ENCODE measurements at places on chromosomes 1 and 21.
A peak's percentile ranks its signal among the peaks of the same experiment; 100 is the strongest.

- DNase-seq = no peak
Observed at GRCh38 chr1:226605318-226605950, 56.9 kb downstream of the STUM start.

DNA sequence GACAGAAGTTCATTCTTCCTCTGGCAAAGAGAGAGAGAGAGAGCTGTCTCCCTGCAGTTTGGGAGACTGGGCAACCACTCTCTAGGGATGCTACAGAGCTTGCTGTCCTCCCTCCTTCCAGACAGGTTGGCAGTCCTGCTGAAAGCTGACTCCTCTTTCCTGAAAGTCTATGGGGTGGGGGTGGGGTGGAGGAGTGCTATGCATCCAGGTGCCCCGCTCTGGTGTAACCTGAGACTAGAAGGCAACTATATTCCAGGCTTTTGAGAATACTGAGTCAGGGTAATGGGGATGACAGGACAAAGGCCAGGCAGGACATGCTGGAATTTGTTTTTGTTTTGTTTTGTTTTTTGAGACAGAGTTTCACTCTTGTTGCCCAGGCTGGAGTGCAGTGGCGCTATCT, 55.4 kb downstream of the OPTC start:
- no peak for DNase-seq

- DNase-seq = no peak
Observed at GRCh38 chr21:40882192-40882915, 35.4 kb upstream of the DSCAM start.

- peak; percentile 29 for DNase-seq
Observed at GRCh38 chr1:198556971-198557370, 16.5 kb upstream of the ATP6V1G3 start.

DNA sequence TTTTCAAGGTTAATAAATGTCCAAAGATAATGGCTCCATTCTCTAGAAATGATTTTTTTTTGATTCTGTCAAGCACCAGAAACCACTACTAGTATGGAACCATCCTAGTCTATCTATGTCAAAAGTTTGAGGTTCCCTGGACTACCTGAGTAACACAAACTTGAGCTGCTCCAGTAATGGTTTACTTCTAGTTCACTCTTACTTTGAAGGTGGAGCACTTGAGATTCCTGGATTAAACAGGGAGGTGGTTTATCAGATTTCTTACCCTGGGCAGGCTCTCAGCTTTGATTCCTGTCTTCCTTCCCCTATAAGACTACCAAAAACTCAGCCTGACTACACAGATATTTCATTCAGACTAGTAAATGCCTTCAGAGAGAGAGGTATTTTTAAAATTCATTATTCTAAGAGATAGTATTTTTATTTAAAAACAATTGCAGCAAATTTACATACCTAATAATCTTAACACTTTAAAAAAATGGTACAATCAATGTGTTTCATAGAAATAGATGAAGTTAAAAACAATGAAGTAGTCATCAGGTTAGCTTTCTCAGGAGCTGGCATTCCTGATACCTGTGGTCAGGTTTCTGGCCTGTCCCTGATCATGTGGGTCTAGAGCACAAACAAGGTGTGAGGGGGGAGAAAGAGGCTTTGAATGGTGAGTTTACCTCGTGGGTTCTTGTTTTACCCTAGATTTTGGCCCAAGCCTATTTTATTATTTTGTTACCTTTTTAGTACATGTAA, 23.4 kb downstream of the PHC2 start:
- no peak for DNase-seq

GRCh38 chr1:1315435-1315954, 7.1 kb downstream of the PUSL1 start:
- DNase-seq = no peak

GRCh38 chr21:22965455-22966135, 1967.4 kb downstream of the NCAM2 start:
- DNase-seq = no peak

GRCh38 chr1:39987869-39988268, 32.9 kb downstream of the MFSD2A start:
- no peak for DNase-seq

DNA sequence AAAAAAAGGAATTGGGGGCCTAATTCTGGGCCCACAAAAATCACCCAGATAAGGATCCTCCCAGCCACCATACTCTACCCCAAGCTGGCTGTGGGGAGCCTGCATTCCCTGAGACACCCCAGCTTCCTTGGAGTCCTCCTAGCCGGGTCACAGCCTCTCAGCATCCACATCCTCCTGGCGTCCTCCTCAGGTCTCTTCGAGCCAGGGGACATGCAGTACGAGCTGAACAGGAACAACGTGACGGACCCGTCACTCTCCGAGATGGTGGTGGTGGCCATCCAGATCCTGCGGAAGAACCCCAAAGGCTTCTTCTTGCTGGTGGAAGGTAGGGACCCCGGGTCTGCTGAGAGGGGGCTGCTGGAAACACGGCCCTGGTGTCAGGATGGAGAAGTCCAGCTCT, 64.3 kb downstream of the ALPL start:
- no peak for DNase-seq

- no peak for DNase-seq
Observed at GRCh38 chr1:77592906-77593305, 89.6 kb downstream of the ZZZ3 start.

DNA sequence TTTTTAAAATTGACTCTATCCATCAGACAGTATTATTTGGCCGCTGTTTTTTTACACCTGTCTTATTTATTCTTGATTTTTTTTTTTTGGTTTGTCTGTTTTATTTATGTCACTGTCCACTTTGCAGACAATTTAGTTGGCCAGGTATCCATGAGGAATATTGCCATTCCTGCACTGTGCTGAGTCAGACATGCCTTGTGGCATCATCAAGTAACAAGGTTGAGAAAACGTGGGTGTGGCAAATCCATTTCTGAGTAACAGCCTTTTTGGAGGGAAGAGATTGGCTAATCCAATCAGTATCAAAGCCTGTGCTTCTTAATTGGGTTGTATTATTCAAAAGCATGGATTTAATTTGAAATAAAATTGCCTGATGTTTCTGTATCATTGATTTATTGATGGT, 463.1 kb downstream of the USP25 start:
- no peak for DNase-seq

GRCh38 chr1:198258491-198258890, 101.7 kb downstream of the NEK7 start:
- DNase-seq = no peak

DNA sequence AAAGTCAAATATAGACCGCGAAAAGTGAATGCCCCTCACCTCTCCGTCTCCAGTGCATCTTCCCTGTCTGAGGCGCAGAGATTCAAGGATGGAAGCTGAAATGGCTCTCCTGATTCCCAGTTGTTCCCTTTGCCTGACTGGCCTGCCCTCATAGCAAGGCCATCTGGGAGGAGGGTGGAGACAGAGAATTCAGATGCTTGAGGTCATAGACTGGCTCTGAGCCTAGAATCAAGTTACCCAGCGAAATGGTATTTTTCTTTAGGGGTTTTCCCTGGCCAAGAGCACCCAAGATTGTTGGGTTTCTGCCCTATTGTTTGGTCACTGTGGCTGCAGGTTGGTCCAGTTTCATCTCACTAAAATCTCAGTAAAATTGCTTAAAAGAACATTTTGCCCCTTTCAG, 7.2 kb downstream of the METTL13 start:
- no peak for DNase-seq

GRCh38 chr1:182120411-182121258, 59.1 kb upstream of the ZNF648 start:
- DNase-seq = no peak

GRCh38 chr1:8752411-8752810, 65.0 kb downstream of the RERE start:
- no peak for DNase-seq

DNA sequence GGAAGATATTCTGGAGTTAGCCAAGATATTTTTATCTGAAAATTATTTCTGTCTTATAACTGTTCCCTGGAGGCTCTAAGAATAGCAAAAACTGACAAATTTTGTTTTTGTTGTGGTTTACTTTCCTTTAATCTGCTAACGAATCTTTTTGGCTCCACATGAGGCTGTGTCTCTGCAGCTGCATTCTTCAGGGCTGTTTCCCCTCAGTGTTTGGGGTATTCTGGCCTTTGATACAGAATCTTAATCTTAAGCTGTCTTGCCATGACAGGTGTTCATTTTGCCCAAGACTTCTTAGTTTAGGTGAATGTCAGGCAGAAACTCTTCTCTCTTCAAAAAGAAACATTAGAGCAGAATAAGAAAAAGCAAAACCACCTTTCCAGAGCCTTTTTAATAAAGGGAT, 83.8 kb downstream of the GABPA start:
- DNase-seq = no peak

- DNase-seq = no peak
Observed at GRCh38 chr1:190497565-190497964, 19.9 kb upstream of the BRINP3 start.

- no peak for DNase-seq
Observed at GRCh38 chr1:7845761-7846160, 7.1 kb downstream of the UTS2 start.

- no peak for DNase-seq
Observed at GRCh38 chr1:162674034-162674608, 41.9 kb downstream of the DDR2 start.

- no peak for DNase-seq
Observed at GRCh38 chr1:27528818-27529703, 39.1 kb upstream of the WASF2 start.

- no peak for DNase-seq
Observed at GRCh38 chr1:206439205-206439604, 31.1 kb upstream of the IKBKE start.

DNA sequence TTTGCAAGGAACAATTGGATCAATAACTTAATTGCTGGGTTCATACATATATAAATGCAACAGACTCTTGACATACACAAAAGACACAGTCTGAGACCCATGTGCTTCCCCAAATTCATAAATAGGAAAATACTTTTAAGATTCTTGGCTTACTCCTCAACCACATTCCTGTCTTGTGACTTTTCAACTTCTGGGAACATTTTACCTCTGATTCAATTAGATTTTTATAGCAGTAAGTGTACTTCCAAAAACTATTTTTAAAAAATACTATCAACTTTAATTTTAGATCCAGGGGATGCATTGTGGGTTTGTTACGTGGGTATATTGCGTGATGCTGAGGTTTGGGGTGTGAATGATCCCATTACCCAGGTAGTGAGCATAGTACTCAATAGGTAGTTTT, 406.7 kb downstream of the RPS6KC1 start:
- DNase-seq = no peak

- peak; percentile 29 for DNase-seq
Observed at GRCh38 chr1:6028042-6028850, 17.4 kb upstream of the KCNAB2 start.

DNA sequence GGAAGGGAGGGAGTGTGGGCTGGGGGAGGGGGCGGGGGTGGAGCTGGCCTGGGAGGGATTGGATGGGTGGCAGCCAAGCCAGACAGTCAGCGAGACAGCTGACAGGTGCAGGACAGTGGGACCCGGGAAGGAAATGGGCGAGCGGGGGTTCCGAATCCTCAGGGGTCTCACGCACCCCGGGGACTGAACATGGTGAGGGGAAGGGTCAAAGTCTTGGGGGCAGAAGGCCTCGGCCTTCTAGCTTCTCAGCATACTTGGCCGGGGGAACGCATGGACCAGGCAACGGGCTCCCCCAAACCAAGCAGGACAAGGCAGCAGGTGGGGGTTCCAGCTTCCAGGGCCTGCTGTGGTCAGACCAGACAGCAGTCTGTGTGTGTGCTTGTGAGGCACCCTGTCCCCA, 23.1 kb downstream of the CASZ1 start:
- no peak for DNase-seq

DNA sequence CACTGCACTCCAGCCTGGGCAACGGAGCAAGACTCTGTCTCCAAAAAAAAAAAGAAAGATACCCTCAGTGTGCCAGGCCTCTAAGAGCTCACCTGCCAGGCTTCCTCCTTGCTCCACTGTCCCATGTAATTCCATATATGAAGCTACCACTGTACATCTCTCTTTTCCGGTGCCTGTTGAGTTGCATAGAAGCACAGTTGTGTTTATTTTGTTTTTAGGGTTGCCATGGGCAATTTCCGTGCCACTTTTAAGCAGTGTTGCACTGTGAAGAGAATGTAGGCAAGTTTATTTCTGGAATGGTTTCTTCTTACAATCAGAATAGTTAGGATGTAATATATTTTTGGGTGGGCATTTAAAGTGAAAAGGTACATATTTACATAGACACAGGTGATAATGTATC, 23.3 kb downstream of the MR1 start:
- DNase-seq = no peak

DNA sequence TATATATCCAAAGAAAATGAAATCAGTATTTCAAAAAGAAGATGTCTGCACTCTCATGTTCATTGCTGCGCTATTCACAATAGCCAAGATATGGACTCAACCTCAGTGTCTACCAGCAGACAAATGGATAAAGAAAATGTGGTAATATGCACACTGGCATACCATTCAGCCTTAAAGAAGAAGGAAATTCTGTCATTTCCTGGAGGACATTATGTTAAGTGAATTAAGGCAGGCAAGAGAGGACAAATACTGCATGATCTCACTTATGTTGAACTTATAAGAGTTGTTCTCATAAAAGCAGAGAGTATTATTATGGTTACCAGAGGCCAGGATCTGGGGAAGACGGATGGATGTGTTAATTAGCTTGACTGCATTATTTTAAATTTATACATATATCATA, 115.9 kb downstream of the NEGR1 start:
- DNase-seq = no peak

DNA sequence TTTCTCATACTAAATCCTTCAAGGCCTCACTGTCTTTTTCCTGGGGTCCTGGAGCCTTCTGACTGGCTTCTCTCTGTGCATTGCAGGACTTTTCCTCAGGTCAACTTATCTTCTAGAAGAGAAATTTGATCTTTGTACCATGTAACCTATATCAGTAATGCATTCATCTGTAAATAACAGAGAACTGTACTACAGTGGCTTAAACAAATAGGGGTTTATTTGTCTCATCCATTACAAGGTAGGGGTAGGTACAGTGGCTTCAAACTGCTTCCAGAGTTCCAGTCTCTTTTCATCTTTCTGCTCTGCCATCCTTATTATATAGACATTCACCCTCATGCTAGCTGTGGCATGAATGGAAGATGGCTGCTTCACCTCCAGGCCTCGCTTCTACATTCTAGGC, 29.5 kb upstream of the GTF2B start:
- no peak for DNase-seq

All from stimulated activated CD8-positive, alpha-beta memory T cell treated with anti-CD3 and anti-CD28 coated beads, Interleukin-4, amount 100 ng/mL, for 1 hour (primary cell).